GM12878 (cell line): ENCODE measurements at places on chromosomes 2 and 18. TPM values are rescaled to one million over a fixed set of nuclear protein-coding genes. Genes with fewer than 3 reads are reported as not detected.

DNA sequence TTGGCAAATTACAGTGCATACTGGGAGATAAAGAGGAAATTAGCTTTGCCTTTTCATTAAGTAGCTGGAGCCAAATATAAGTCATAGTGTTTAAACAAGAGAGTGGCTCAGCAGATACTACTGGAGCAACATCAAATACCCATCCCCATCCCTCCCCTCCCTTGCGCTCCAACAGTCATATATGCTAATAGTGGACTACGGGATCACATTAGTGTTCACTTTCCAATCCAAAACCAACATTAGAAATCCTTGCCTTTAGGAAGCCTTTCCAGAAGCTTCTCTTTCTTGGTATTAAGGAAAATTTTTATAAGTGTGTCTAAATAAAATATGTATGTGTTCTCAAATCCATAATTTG lies 1669.3 kb downstream of the SUCLG1 start:
- DNase-seq: no peak

DNA sequence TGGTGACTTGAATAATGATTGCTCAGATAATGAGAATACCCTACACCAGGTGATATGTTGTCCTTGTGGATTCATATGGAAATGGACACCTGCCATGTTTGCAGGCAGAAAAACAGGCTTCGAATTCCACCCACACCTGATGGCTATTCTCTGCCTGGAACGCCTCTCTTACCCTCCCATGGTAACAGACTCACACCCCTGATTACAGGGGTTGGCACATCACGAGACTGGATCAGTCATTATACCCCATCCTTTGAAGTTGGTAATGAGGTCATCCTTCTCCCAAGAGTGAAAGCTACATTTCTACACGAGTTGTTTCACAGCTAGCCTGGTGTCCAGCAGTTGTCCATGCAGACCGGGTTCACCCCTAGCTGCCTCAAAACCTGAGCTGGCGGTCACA lies 71.4 kb upstream of the MBOAT2 start:
- no peak for DNase-seq

GRCh38 chr2:20035955-20036666 lies 15.3 kb downstream of the LAPTM4A start:
- no peak for DNase-seq

DNA sequence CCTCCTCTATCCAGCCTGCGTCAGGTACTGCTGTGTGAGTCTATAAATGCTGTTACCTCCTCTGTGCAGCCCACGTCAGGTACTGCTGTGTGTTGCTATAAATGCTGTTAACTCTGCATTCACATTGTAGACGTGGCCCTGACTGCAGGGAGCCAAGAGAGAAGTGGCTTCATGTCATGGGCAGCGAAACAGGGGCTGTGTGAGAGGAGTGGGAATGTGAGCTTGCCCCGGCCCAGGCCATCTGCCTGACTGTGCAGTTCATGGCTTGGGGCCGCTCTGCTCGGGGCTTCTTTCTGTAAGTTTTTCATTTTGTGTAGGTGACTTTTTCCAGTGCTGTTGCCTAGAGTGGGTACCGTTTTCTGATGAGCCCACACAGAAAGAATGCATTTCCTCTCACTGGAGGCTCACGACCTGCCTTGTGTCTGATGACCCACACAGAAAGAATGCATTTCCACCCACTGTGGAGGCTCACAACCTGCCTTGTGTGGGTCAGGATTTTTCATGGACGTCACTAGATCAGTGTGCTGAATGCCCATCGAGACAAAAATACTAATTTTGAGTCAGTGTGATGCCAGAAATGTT lies 104.5 kb downstream of the SNTG2 start:
- DNase-seq: no peak

DNA sequence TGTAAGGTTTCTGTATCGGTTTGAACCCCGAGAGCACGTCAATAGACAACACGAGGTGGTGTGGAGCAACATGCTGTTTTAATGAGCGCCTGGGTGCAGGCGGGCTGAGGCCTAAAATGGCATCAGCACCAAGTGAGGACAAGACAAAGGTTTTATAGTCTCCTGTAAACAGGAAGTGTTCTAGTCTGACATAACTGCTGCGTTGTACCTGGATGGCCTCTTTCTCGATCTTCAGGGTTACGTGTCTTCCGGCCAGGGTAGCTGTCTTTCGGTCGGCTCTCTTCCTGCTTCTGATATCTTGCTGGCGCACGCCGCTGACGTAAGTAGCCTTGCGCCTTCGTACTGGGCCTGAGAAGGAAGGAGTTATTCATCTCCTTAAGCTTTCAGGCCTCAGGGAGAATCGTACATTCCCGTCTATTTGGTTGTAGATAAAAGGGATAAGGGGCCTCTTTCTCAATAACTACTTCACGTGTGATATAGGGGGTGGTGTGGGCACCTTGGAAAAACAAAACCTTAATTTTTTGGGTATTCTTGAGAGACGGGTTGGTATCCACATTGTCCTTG lies 53.5 kb downstream of the KYNU start:
- no peak for DNase-seq

The ACTR3 gene
- 569 and 578 TPM in 2 replicates for total RNA-seq
